Neural crest cell (in vitro differentiated cells): ENCODE measurements at places on chromosomes 5 and 9. TPM values are rescaled to one million over a fixed set of nuclear protein-coding genes. Genes with fewer than 3 reads are reported as not detected.

DNA sequence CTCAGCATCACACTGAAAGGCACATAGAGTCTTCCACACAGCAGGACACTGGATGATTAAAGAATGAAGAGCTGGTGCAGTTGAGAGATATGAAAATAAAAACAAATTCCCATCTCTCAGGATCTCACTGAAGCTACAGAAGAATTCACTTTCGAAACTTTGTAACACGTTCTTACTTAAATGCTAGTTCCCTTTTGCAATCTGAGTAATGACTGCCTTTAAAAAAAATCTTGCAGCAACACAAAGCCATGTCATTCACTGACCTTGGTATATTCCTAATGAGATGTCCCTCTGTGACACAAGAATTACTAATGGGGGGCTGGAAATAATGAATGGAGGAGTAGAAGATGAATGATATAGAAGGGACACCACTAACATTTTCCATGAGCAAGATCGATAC, 201.8 kb downstream of the GLIS3 start:
- no peak overlapping the region for H3K4me3 ChIP-seq
- no peak overlapping the region for H3K27ac ChIP-seq
- H3K36me3 ChIP-seq, result no peaks in the 10 kb centered on the region
- no peak for DNase-seq
- H3K27me3 ChIP-seq, result no peaks in the 10 kb centered on the region

Gene DMGDH
- total RNA-seq, result not detected in 2 replicates

DNA sequence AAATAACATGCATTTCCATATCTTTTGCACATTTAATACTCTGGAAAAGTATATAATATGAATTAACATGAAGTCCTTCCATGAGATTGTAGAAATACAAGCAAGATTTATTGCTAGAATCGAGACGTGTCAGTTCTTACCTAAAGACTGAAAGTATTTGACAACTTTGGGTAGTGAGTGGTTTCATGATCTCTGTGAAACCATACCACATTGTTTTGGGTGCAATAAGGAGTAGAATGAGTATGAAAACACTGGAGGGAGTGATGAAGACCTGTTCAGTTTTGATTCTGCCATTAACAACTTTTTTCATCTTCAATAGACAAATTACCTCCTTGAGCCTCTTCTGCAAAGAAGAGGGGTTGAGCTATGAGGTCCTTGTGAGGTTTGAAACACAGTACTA, 133.7 kb downstream of the NUDT12 start:
- peaks cover 2% of the 10 kb centered on the region for H3K36me3 ChIP-seq
- H3K27me3 ChIP-seq, result no peaks in the 10 kb centered on the region
- peak overlapping the region; percentile 81 for H3K4me3 ChIP-seq
- peak overlapping the region; percentile 94 for H3K27ac ChIP-seq
- H3K4me1 ChIP-seq, result peaks cover 71% of the 10 kb centered on the region

Gene PCDHGA5
- total RNA-seq, result 0.32 and 0.51 TPM in 2 replicates

Gene FOXD4L4
- 0.16 and 0.26 TPM in 2 replicates for total RNA-seq
